Epithelial cell of umbilical artery (primary cell): ENCODE measurements at places on chromosomes 11 and 22. TPM values are rescaled to one million over a fixed set of nuclear protein-coding genes. Genes with fewer than 3 reads are reported as not detected.

GDPD4 gene
- not detected in 2 replicates for total RNA-seq

ADM2 gene
- total RNA-seq, result 0.46 and 0.97 TPM in 2 replicates

ARHGAP20 gene
- 0.97 and 2.4 TPM in 2 replicates for total RNA-seq

RAB38 gene
- 5.8 and 7.0 TPM in 2 replicates for total RNA-seq

KDM4E gene
- not detected in 2 replicates for total RNA-seq

TMEM191C gene
- 0.61 TPM in 1 of 2 replicates, not detected in the other for total RNA-seq

MMP1 gene
- total RNA-seq, result 11.9 and 2,455 TPM in 2 replicates

JOSD1 gene
- total RNA-seq, result 63.7 and 79.8 TPM in 2 replicates

LIF gene
- 0.32 and 1.2 TPM in 2 replicates for total RNA-seq

MGAT3 gene
- under 0.01 TPM in 1 of 2 replicates, not detected in the other for total RNA-seq

TTC17 gene
- 48.7 and 68.5 TPM in 2 replicates for total RNA-seq

FLRT1 gene
- total RNA-seq, result not detected in 2 replicates

APLNR gene
- not detected in 2 replicates for total RNA-seq

RIN1 gene
- 4.9 and 8.1 TPM in 2 replicates for total RNA-seq

CALCB gene
- 0.30 TPM in 1 of 2 replicates, not detected in the other for total RNA-seq

UCP2 gene
- 0.30 and 2.3 TPM in 2 replicates for total RNA-seq

LRRC32 gene
- total RNA-seq, result 20.5 and 23.9 TPM in 2 replicates

SYCE3 gene
- not detected in 2 replicates for total RNA-seq

SCGB1A1 gene
- total RNA-seq, result not detected in 2 replicates

SAC3D1 gene
- 9.4 and 13.7 TPM in 2 replicates for total RNA-seq

CBLIF gene
- not detected in 2 replicates for total RNA-seq

MUC5B gene
- not detected in 2 replicates for total RNA-seq

ARHGEF17 gene
- total RNA-seq, result 10.8 and 16.6 TPM in 2 replicates

RTN4R gene
- 0.61 and 0.65 TPM in 2 replicates for total RNA-seq

OR51B4 gene
- total RNA-seq, result not detected in 2 replicates

MYO7A gene
- 0.65 and 0.76 TPM in 2 replicates for total RNA-seq

PHLDA2 gene
- total RNA-seq, result 7.1 and 8.1 TPM in 2 replicates

OR51B2 gene
- not detected in 2 replicates for total RNA-seq

CDC42BPG gene
- 0.15 and 0.32 TPM in 2 replicates for total RNA-seq

SCUBE2 gene
- 0.15 and 0.32 TPM in 2 replicates for total RNA-seq

GGTLC2 gene
- not detected in 2 replicates for total RNA-seq

CCDC73 gene
- total RNA-seq, result not detected in 2 replicates

MRPL17 gene
- total RNA-seq, result 87.7 and 916 TPM in 2 replicates

DEPDC7 gene
- total RNA-seq, result 0.32 and 0.91 TPM in 2 replicates

CTR9 gene
- total RNA-seq, result 24.4 and 30.2 TPM in 2 replicates

TRIM34 gene
- 5.8 and 26.4 TPM in 2 replicates for total RNA-seq

MMP13 gene
- total RNA-seq, result not detected in 2 replicates

TSPAN18 gene
- total RNA-seq, result 2.9 and 5.9 TPM in 2 replicates

PKP3 gene
- 0.15 and 0.32 TPM in 2 replicates for total RNA-seq

CYTH4 gene
- total RNA-seq, result 0.15 TPM in 1 of 2 replicates, not detected in the other

OR52A1 gene
- total RNA-seq, result not detected in 2 replicates

TMPRSS6 gene
- total RNA-seq, result not detected in 2 replicates

ZBTB44 gene
- total RNA-seq, result 19.5 and 20.5 TPM in 2 replicates

PRG3 gene
- total RNA-seq, result not detected in 2 replicates

FGF19 gene
- total RNA-seq, result not detected in 2 replicates

ASPHD2 gene
- 9.3 and 9.4 TPM in 2 replicates for total RNA-seq

GAB4 gene
- total RNA-seq, result not detected in 2 replicates
